Stromal cell of bone marrow (primary cell): ENCODE measurements at places on chromosomes 7 and 10.

DNA sequence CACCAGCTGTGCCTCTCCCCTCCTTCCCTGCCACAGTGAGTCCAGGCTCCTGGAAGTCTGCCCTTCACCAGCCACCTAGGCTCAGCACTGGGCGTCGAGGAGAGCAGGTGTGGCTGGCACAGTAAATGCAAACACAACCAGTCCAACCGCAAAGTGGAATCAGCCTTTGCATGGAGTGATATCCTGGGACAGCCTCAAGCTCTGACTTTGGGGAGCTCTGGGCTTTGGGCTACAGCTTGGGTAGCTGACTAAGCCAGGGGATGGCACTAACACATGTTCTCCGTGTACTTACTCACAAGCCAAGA, 312.4 kb downstream of the KCNMA1 start:
- no peak for DNase-seq

DNA sequence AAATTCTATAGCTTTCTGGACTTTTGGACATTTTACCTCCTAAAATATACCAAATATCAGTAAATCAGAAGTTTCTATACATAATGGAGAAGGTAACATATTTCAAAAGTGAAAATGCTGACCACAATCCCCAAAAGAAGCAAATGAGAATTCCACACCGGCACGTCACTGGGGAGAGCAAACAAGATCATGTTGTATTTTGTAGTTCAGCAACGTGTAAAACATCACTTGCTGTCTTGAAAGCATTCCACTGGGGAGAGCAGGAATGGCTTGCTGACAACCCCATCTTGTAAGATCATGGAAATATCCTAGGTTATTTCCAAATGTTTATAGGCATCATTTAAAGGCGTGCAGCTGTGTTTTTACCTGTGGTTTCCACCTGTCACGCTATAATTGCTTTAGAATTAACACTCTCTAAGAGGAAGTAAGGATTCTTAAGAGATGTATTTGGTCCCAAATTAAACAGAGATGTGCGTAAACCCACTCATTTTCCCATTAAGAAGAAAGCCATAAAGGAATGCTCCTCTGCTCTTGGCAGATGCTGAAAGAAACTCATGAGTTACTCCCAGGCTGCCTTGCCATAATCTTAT, 397.1 kb upstream of the POT1 start:
- peak; percentile 6 for DNase-seq

GRCh38 chr10:116470071-116470470, 42.4 kb downstream of the PNLIPRP3 start:
- DNase-seq: no peak

DNA sequence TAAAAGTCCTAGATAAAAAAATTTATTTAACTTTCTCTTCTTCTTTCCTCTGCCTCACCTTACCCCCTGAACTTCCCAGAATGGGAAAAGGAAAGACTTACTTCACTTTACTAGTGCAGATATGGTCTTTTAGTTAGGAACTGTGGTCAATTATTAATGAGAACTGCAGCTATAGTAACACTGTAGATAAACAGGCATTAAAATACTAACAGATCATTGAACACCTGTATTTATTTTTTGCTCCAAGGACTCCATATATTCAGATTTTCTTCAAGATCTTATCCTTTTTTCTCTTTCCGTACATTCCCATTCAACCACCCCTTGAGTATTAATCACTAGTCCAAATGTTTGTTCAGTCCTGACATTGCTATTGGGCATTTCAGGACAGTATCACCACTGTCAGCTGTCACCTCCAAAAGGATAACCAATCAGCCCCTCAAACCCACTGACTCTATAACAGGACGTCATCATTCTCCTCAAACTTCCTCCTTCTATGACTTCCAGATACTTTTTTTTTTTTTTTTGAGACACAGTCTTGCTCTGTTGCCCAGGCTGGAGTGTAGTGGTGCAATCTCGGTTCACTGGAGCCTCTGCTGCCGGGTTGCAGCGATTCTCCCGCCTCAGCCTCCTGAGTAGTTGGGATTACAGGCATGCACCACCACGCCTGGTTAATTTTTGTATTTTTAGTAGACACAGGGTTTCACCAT, 4.2 kb downstream of the CPVL start:
- DNase-seq: no peak

DNA sequence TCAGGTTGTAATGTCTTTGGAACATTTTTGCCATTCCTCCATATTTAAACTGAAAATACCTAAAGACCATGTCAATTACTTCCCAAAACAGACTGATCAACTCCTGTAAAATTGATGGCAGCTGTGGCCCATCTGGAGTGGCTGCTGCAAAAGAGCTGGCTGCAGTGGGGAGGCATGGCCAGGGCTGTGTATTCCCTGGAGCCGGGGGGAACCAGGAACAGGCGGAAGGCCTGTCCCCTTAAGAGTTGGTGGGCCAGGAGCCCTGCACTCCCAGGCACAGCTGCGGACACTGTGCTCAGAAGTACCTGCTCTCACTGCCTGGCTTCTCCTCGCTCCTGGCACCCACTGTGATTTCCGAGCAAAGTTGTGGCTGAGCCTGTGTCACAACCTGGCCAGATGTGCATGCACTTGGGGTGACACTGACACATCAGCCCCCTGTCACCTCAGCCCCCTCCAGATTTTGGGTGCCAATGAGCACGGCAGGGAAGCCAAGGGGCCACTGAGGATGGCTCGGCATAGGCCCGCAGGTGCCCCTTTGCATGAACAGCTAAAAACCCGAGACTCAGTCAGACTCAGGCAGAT, 116.1 kb downstream of the DGKB start:
- no peak for DNase-seq

DNA sequence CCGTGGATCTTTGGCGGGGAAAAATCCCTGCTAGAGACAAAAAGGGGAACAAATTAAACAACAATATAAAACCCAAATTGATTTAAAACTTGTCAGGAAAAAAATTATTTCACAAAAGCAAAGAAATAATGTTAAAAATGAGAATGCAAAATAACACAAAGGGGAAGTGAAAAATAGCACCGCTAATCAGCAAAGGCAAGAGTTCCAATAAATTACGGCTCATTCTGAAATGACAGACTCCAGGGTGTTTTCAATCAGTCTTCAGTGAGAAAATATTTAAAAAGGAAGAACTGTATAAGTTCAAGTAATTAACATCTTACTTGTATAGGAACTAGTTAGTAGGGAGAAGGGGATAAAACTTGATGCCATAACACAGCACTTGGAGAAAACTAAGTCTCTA, 336.8 kb downstream of the LRRTM3 start:
- DNase-seq: no peak

- DNase-seq: no peak
Measured at GRCh38 chr10:108436096-108436495, 1271.6 kb upstream of the SORCS1 start.

- DNase-seq: peak; percentile 38
Measured at GRCh38 chr7:43584195-43584586, 1.3 kb downstream of the STK17A start.

GRCh38 chr7:21868576-21868850, 77.2 kb downstream of the CDCA7L start:
- DNase-seq: no peak

DNA sequence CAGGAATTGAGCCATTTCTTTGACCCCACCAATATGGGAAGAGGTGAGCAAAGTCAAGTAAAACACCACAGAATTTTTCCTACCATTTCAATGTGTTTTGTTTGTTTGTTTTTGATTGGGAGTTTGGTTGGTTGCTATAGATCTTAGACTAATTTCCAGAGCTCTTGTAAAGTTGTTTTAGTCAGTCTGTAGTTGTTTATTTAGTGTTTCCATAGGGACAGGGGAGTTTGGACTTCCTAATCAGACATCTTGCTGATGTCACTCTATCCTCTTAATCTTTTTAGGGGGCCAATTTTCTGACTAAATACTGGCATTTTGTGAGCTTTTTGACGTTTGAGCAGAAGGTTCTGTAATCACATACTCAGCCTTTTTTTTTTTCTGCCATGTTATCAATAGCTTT, 266.9 kb downstream of the ABCA13 start:
- no peak for DNase-seq

DNA sequence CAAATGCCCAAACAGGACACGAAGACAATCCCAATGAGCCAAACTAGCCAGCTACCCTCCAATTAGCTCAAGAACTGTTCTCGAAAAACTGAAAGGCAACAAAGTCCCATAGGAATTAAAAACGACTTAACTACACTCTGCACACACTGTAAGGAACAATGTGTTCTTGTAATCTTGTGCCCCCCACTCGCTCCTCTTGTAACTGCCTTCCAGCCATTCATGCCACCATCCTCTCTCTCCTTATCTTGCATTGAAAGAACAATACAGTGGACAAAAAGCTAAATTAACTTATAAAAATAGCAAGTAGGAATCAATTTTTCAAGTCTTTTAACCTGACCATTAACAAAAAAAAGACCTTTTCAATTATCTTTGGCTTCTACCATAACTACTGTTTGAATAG, 2.9 kb downstream of the CYTH3 start:
- no peak for DNase-seq

DNA sequence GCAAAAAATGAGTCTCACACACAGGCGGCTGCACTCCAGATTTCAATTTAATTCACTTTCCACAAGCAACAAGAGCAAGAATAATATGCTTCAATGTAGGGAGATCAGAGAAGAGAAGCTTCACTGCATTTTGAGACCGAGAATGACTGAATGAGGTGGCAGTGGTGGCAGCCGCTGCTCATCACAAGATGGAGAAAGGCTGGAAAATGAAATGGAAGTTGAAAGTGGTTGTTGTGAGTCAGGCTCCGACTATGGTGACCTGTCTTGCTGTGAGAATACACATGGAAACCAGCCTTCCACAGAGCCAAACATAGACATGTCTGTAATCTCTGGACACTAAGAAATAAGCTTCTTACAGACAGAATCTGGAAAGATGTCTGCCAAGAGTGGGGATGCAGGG, 499.6 kb upstream of the LRRN3 start:
- DNase-seq: no peak

DNA sequence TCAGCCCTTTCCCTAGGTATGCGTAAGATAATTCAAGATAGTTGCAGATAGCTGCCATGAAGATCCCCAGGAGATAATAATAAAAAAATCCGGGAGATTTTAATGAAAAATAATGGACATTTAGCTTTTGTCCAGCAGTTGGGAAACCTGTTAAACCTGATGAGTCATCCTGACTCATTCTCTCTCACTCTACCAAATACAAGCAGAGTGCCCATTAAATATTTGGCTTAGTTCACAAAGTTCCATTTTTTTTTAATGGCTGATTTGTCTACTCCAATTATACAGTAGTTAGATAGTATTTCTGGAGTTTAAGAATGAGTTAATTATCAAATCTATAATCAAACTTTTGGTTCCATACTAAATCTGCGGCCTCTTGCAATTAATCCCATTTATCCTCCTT, 2.1 kb upstream of the SHTN1 start:
- peak; percentile 47 for DNase-seq

DNA sequence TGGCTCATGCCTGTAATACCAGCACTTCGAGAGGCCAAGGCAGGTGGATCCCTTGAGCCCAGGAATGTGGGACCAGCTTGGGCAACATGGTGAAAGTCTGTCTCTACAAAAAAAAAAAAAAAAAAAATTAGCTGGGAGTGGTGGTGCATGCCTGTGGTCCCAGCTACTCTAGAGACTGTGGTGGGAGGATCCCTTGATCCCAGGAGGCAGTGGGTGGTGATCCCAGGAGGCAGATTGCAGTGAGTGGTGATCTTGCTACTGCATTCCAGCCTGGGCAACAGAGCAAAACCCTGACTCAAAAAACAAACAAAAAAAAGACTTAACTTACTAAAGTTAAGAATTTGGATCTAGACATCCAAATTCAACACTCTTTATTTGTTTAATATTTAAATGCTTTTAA, 10.2 kb upstream of the ADO start:
- DNase-seq: no peak

DNA sequence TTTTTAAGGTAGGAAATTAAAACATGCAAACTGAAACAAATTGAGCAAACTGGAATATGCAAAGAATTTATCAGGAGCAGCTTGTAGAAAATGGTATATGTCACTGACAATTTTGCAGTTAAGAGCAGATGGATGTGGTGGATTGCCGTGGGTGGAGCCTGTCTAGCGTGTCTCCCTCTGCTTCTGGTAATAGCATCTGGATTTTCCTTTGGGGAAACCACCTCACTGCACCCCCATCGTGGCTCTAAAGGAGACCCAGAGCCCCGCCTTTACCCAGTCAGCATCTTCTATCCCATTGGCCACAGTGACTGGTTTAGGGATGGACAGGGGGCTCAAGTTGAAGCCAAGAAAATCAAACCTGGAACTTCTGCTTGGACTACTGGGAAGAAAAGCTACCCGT, 142.9 kb downstream of the SVIL start:
- DNase-seq: no peak

DNA sequence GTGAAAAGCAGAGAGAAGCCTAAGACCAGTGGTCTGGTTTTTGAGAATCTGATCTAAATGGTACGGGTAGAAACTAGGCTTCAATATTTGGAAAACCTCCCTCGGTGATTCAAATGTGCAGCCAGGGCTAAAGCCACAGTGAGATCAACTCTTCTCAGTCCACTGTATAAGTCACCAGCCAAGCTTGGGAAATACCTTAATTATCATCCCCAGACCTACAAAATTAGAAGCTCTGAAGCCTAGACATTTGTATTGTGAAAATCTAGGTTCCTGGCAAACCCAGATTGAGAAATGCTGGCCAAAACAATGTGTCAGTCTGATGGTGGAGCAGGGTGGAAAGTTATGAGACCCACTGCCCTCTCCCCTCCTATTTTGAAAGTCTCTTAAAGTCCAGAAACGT, 131.7 kb downstream of the DGKI start:
- peak; percentile 44 for DNase-seq

- peak; percentile 99 for DNase-seq
Measured at GRCh38 chr7:106009503-106010226, 46.6 kb downstream of the CDHR3 start.

GRCh38 chr10:97825020-97825760, 24.5 kb upstream of the GOLGA7B start:
- DNase-seq: no peak

DNA sequence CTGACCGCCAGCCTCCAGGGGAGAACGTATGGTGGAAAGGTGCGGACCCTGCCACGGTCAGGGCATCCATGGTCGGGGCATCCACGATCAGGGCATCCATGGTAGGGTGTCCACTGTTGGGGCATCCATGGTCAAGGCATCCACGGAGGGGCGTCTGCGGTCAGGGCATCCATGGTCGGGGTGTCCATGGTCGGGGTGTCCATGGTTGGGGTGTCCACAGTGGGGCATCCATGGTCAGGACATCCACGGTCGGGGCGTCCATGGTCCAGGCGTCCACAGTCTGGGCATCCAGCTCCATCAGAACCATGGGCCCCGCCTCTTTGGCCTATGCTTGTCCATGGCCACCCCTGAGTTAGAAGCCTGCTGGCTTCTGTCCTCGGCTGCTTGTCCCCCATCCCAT, 148.1 kb downstream of the ADARB2 start:
- DNase-seq: no peak

- no peak for DNase-seq
Measured at GRCh38 chr10:125103466-125103865, 56.9 kb downstream of the CTBP2 start.
